ENCODE measurements at places on chromosomes 1 and 21.

DNA sequence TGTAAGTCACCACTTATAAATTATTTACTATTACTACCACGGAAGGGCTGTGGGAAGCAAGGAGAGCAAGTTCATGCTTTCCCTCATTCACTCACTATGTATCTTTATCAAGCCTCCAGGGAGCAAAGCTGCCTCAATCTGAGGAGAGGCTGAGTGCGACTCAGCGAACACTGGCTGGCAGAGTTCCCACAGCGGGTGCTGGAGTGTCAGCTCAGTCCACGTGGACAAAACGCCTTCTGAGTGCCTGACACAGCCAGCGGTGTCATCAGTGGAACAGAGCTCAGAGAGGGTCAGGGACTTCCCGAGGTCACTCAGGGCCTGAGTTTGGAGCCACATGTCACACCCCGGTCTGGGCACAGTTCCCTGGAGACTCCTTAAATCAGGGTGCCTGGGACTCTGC is 16.9 kb downstream of the MATN1 start:
- no peak for DNase-seq

- DNase-seq: no peak
These were observed 47.9 kb upstream of the GNG4 start for GRCh38 chr1:235697508-235697907.

DNA sequence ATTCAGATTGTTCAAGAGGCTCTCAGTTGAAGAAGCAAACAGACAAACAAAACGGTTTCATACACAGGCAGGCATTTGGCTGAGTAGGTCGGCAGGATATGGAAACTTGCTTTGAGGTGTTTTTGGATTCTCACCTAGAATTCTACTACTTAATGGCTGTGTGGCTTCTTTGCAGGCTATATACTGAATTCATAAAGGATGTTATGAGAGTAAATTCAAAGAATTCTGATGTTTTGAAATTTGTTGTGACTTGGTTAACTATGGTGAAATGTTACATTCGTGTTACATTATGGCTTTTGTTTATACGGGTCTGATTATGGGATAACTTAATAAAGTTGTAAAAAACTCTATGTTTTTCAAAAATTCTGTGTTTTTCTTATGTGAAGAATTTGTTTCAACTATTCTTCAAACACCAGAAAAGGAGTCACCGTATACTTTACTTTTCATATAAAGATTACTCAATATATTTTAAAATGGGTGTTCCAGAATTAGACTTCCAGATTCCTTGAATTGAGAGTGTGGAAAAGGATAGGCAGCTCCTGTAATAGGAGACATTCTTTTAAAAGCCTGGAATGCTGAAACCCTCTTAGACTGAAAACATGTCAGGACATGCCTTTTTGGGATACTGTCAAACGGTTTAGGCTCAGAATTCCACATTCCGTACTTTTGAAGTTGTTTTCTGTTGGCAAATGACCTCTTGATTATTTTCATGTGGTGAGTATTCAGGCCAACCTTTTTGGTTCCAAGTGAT is 8.2 kb upstream of the IRF2BP2 start:
- DNase-seq: no peak

DNA sequence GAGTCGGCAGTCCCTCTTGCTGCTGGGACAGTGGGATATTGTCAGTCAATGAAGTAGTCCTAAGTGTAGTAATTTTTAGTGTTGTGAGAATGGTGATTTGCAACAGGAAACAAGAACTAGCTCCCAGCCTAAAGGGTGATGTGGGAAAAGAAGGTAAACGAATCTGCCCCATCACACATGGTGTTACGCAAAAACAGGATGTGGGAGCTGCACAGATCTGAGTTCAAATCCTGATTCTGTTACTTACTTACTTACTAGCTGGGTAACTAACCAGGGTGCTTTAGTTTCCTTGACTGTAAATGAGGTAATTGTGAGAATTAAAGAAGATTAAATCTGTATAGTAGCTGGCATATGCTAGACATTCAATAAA is 22.3 kb downstream of the NAV1 start:
- DNase-seq: no peak

- no peak for DNase-seq
These were observed 145.2 kb downstream of the FOXD2 start for GRCh38 chr1:47582891-47583608.

DNA sequence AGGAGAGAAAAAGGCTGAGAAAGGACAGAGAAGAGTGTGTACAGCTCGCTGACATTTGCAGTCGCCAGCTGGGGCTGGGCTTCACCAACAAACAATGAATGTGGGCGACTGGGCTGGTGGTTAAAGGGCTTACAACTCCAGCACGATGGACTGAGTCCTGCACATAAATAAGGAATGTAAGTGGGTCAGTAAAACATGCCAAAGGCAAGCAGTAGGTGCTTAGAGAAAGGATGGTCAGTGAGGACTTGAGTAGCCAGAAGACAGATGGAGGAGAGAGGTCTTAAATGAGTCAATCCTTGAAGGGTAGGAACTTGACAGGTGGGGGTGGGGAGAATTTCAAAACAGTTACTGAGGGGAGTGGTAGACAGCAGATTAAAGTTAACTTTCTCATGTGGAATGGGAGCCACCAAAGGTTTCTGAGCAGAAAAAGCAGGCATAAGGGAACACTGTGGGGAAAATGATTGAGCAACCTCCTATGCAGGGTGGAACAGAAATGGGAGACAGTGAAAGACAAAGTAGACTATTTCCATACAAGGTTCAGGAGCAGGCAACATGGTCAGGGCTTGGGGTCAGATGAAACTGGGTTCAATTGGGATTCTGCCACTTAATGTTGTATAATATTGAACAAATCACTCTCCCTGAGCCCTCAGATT is 37.4 kb downstream of the GADD45A start:
- DNase-seq: no peak

DNA sequence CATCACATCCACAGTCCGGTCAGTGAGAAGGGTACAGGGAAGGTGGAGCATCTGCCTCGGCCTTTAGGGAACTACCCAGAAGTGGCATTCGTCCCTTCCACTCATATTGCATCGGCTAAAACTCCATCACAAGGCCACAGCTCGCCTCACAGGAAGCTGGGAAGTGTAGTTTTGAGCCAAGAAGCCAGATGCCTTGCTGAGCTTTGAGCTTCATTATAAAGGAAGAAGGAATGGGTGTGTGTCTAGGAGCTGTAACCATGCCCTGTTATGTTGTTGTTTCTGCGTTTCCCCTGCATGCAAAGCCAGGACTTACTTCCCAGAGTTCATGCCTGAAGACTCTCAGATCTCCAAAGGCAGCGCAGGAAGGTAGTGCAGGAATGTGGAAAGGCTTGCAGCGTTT is 61.1 kb downstream of the OPTC start:
- DNase-seq: no peak

DNA sequence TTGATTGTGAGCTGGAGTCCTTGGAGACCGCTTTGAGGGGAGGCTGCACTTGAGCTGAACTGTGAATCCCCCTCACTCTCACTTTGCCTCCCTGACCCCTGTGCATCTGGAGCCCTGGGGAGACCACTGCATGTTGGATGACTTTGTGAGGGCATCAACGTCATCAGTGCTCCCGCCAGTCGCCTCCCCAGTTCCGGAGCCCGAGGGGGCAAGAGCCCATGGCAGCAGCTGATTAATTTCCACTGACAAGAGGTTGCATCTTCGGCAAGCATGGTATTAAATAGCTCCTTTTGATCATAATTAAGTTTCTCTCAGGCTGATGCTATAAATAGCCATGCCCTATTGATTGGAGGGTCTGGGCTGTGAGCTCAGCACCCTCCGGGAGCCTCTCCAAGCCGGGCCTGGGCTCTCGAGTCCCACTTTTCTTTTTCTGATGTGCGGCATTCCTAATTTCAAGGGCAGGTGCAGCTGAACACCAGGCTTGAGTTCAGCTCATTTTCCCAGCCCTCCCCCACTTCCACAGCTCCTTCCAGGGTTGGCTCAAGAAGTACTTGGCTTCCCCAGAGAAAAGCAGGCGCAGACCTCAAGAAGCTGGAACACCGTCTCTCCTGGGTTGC is 33.2 kb downstream of the KCND3 start:
- DNase-seq: no peak

GRCh38 chr21:45234127-45234526 is 53.6 kb downstream of the POFUT2 start:
- no peak for DNase-seq

- no peak for DNase-seq
These were observed 2.3 kb upstream of the MED18 start for GRCh38 chr1:28326515-28326914.

DNA sequence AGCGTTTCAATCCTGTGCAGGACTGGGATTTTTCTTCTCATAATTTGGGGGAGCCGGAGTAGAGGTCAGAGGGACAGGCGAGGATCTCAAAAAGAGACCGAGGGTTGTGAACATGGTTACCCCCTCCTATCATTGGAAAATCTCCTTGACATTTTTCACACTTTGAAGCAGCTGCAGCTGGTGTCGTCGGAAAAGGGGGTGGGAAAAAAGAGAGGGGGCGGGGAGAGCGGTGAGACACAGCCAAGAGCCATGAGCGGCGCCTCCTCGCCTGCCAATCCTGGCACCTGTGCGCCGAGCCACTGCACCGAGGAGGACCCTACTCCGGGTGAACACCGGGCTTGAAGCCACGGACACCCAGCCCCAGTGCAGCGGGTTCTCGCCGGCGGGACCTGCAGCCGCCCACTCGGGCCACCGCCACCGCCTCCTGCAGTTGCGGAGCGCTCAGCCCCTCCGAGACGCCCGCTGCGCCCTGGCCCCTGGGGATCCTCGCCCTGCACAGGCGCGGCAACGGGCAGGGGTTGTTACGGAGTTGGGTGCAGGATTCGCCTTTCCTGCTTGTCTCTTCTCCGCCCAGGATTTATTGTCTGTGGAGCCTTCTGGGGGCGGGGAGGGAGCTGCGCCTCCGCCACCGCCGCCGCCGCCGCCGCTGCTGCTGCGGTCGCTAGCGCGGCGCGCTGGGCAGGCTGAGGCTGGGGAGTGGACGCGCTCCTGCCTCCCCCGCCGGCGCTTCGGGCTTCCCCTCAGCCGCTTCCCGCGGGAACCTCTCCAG is at the start of gene LRRC7:
LRRC7 (plus strand) TSS at position 271 of the 769 bp plus-strand sequence. CDS start 718 bp downstream, outside the sequence.
- DNase-seq: no peak

Measured in stimulated activated CD8-positive, alpha-beta memory T cell treated with anti-CD3 and anti-CD28 coated beads, Interleukin-15, amount 100 ng/mL, for 4 hours (primary cell).